Activated CD4-positive, alpha-beta memory T cell treated with anti-CD3 and anti-CD28 coated beads for 36 hours (primary cell): ENCODE measurements at places on chromosomes 11 and 22.

DNA sequence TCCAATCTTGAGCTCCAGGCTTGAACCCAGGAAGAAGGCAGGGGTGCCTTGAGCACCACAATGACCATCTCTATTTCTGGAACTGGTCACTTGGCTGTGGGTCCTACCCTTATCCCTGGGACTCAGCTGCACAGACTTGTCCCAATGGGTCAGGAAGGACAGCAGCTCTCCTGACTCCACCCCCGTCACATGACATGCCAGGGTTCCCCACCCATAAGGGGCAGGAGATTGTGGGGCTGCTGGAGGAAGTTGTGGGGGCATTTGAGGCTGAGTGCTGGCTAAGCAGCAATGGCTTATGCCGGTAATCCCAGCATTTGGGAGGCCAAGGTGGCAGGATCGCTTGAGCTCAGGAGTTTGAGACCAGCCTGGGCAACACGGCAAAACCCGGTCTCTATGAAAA, 56.2 kb downstream of the NFAM1 start:
- DNase-seq, result no peak

DNA sequence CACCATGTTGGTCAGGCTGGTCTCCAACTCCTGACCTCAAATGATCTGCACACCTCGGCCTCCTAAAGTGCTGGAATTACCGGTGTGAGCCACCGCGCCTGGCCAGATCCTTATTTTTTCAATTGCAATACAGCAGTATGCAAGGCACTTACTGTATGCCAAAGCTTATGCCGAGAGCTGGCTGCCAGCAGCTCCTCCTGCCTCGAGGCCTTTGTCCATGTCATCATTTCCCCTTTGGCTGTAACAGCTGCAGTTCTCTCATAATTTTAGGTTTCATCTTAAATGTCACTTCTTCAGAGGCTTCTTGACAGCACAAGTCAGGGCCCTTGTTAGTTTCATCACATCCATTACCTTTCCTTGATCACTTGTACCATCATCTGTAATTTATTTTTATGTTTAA, 1.5 kb upstream of the SREBF2 start:
- DNase-seq, result no peak

- DNase-seq, result no peak
Observed at GRCh38 chr11:121571506-121571905, 118.7 kb upstream of the SORL1-AS1 start.

DNA sequence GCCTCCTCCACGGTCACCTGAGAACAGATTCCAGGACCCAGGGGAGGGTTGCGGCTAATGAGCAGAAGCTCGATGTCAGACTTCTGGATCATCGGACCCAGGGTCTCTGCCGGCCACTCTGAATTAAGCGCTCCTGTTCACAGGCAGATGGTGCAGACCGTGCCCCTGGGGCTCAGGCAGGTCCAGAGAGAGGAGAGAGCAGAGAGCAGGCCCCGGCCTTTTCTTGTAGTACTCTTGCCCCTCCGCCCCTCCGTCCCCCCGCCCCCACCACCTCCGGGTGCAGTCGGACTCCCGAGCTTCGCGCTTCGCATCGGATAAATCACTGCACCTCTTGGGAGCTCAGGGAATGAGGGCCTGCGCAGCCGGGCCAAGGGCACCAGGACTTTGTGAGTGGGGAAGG, 50.3 kb downstream of the RPS6KA4 start:
- DNase-seq, result no peak

DNA sequence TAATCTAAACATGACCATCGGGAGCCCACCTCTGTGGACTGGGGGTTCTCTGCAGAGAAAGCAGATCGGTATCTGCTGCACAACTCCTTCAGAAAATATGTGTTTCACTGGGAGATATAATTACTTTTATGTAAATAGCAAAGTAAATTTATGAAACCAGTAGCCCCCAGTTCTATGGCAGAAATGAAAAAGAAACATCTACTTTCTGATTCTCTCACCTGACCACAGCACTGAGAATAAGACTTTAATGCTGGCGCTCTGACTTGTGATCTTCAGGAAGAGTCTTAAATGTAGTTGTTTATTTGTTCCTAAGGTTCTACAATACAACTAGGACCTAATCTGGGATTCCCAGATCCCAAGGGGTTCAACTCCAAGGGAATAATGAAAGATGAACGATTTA, 518.0 kb downstream of the DLG2 start:
- DNase-seq, result no peak

GRCh38 chr11:11722246-11722645, 100.4 kb upstream of the GALNT18 start:
- DNase-seq, result no peak

- no peak for DNase-seq
Observed at GRCh38 chr11:134508219-134508990, 96.4 kb upstream of the B3GAT1 start.

GRCh38 chr11:64469288-64469687, 110.3 kb downstream of the RPS6KA4 start:
- no peak for DNase-seq
